Spinal cord (tissue), 10 donors: ENCODE measurements at places on chromosomes 12 and 14. TPM values are rescaled to one million over a fixed set of nuclear protein-coding genes. Genes with fewer than 3 reads are reported as not detected.

DNA sequence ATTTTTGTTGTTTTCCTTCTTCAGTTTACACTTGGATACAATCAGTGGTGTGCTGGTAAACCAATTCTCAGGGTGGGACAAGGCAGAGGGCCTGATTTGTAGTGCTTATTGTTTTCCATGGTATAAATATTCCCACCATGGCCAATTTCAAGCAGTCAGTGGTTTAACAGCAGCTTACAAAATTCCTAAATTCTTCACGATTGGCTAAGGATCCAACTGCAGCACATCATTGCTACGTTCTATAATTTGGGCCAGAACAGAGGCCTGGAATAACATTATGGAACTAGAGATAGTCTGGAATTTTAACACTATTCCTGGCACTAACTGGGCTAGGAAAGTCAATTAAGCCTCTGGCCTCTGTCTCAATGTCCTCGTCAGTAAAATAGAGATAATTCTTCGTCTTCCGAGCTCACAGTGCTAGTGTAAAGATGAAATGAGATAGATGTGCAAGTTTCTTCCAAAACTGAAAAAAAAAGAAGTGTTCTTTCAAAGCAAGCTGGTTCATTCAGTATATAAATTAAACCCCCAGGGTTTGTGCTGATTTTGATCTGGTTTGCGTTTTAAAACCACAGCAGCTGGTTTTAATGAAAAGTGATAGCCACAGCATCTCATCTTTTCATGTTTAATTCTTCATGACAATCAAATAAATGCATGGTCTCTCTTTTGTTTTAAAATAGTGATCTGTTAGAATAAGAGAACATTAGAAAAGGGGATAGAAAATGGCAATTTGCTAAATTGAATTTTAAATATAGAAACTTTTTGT is 104.1 kb downstream of the EPS8 start:
- DNase-seq: no peak
- H3K27me3 ChIP-seq: no peaks in the 10 kb centered on the region
- no peak overlapping the region for H3K27ac ChIP-seq
- no peak overlapping the region for H3K4me3 ChIP-seq
- H3K4me1 ChIP-seq: peaks cover 8% of the 10 kb centered on the region

DNA sequence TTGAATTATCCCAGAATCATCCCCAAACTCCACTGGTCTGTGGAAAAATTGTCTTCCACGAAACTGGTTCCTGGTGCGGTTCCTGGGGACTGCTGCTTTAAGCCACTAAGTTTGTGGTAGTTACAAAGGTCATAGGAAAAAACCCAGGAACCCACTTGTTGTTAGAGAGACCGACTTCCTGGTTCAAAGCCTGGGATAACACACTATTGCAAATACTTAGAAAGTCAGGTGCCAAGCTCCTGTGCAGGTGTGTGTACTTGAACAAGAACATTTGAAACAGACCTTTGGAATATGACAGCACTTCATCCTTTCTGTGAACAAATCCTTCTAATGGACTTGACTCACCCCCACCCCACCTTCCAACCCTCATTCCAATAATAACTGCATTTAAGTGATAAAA is 519.6 kb downstream of the GLT1D1 start:
- no peak overlapping the region for H3K4me3 ChIP-seq
- no peaks in the 10 kb centered on the region for H3K4me1 ChIP-seq
- DNase-seq: no peak

GRCh38 chr12:92581604-92582003 is 121.2 kb upstream of the PLEKHG7 start:
- DNase-seq: no peak
- no peak overlapping the region for H3K27ac ChIP-seq
- no peaks in the 10 kb centered on the region for H3K4me1 ChIP-seq
- no peak overlapping the region for H3K4me3 ChIP-seq
- H3K27me3 ChIP-seq: no peaks in the 10 kb centered on the region

- no peak overlapping the region for H3K27ac ChIP-seq
- H3K4me3 ChIP-seq: no peak overlapping the region
- DNase-seq: no peak
These were observed 111.5 kb upstream of the TMPO start for GRCh38 chr12:98403936-98404335.

GRCh38 chr12:68319988-68320623 is 12.1 kb downstream of the MDM1 start:
- no peaks in the 10 kb centered on the region for H3K27me3 ChIP-seq
- DNase-seq: no peak
- no peaks in the 10 kb centered on the region for H3K4me1 ChIP-seq

- DNase-seq: no peak
- no peaks in the 10 kb centered on the region for H3K36me3 ChIP-seq
- no peaks in the 10 kb centered on the region for H3K4me1 ChIP-seq
- no peaks in the 10 kb centered on the region for H3K27me3 ChIP-seq
- H3K27ac ChIP-seq: no peak overlapping the region
These were observed 372.9 kb upstream of the TMEM132C start for GRCh38 chr12:127893895-127894609.

The CHGA gene
- 142 TPM for polyA plus RNA-seq

The PDE3A gene
- 11.9 TPM for polyA plus RNA-seq

The KLRC4 gene
- polyA plus RNA-seq: 4.2 TPM

The CERS5 gene
- 122 TPM for polyA plus RNA-seq

The BBOF1 gene
- 17.1 TPM for polyA plus RNA-seq
